Adrenal gland (tissue), 19 donors: ENCODE measurements at places on chromosomes 13 and 19.

- DNase-seq, result no peak
Measured at GRCh38 chr13:93689333-93689732, 462.7 kb downstream of the GPC6 start.

DNA sequence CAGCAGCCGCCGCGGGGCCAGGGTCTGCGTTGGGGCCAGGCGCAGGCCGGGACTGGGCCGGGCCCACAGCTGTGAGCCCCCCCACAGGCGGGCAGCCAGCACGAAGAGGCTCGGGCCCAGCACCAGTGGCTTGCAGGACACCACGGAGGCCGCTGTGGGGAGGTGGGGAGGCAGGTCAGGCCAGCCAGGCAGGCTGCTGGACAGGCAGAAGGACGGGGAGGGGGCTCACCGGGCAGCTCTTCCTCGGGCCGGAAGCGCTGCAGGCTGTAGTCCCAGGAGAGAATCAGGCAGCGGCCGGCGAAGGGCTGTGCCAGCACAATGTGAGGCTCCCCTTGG, 8.3 kb downstream of the LGI4 start:
- DNase-seq, result no peak

GRCh38 chr19:44822670-44823372, 13.9 kb downstream of the BCAM start:
- no peak for DNase-seq

DNA sequence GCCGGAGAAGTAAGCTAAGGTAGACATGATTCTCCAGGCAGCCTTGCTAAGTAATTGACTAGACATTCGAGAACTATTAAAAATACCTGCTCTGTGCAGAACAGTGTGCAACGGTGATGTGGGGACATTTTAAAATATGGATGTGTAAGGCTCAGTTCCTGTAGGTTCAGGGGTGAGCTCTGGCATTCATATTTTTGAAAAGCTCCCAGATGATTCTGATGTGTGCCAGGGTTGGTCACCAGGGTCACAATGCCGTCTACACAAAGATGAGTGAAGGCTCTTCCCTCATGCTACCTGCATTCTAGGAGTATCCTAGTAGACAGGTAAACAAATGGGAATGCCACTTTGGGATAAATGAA, 702 bp upstream of the EPSTI1 start:
- no peak for DNase-seq

GRCh38 chr19:46731584-46731983, 14.3 kb upstream of the FKRP start:
- DNase-seq, result no peak

DNA sequence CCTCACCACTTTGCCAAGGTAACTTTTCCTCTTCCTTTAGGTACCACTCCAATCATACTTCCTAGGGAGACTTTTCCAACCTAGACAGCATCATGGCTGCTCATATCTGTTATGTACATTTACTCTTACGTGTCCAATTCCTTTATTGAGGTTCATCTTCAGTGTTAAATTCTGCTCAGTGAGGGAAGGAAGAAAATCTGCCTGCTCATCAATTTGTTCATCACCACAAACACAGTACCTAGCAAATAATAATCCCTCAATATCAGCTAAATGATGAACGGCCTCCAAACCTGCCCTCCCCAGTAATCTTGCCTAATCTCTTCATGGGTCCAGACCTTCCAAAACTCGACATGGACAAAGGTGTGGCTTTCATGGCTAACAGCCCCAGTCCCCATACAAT, 380.8 kb downstream of the KCTD12 start:
- no peak for DNase-seq

DNA sequence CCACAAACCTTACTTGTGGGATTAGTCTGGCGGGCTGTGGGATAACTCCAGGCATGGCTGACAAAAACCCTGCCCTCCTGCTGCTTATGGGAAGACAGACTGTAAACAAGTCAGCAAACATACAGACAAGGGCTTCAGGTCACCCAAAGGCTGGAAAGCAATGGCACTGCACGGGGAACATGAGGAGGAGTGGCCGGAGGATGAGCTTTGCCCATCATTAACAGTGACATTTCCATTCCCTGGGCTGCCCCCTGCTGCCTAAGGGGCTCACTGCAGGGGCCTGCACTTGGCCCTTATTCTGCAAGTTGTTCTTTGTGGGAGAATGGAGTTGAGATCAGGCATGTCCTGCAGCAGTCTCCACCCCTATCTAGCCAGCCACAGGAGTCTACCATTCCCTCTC, 91.3 kb downstream of the UQCRFS1 start:
- DNase-seq, result no peak

DNA sequence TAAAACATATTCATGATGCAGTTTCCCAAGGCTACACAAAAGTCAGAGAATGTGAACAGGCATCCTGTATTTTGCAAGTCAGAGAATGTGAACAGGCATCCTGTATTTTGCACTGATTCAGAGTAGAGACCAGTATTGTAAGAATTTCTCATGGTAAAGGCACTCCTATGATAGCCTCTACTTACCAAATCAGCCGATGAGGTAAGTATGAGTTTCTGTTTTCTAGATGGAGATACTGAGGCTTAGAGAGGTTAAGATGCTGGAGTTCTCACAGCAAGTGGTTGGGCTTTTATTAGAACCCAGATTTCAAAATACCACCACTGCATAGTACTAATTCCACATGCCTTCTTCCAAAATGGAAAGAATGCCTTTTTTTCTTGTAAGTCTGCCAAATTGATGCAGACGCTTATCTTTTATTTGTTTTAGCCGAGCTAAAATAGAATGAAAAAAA, 12.3 kb downstream of the TPT1 start:
- DNase-seq, result no peak

- DNase-seq, result no peak
Measured at GRCh38 chr19:31770223-31770622, 421.0 kb upstream of the TSHZ3 start.

DNA sequence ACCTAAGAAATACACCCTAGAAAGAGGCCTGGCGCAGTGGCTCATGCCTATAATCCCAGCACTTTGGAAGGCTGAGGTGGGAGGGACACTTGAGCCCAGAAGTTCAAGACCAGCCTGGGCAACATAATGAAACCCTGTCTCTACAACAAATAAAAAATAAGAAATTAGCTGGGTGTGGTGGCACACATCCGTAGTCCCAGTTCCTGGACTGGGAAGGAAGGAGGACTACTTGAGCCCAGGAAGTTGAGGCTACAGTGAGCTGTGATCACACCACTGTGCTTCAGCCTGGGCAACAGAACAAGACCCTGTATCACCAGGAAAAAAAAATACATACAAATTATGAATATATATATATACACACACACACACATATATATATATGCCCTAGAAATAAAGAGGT, 42.7 kb downstream of the PHF11 start:
- DNase-seq, result no peak

GRCh38 chr19:768424-768823, 17.5 kb downstream of the MISP start:
- no peak for DNase-seq

DNA sequence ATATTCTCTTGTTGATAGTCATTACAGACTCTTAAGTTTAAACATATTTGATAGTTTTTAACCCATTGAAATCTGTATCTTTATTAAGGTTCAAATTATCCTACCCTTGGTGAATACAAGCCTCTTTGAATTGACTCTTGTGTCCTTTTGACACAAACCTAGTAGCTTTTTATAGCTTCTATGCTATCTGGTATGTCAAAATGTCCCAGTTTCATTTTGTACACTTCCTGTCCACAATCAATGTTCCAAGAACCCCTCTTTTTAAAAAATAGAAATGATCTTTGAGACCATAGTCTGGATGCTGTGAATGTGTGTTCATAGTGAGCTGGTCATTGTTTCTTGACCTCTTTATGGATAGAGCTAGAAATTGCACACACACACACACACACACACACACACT, 39.2 kb upstream of the FGF14 start:
- no peak for DNase-seq

DNA sequence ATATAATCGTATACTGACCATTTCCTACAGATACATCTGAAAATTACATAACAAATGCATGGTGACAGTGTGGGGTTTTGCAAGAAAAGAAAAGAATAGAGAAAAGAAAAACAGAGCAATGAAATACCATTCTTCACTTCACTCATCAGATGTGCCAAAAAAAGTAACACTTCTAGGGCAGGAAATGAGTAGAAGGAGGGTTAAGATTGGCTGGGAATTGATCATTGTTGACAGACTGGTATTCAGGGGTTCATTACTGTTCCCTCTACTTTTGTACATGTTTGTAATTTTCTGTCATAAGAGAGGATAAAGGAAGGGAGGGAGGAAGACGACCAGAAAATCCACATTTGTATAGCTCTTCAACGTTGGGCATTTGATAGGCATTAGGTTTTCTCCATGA, 31.5 kb downstream of the ABCC4 start:
- no peak for DNase-seq
